Activated T-helper 1 cell treated with anti-CD3 and anti-CD28 coated beads, Interleukin-2, amount 50 U/mL, for 16 hours (primary cell): ENCODE measurements at places on chromosomes 5 and 9.

- DNase-seq, result no peak
Observed at GRCh38 chr9:4662989-4663792, 1.1 kb downstream of the PLPP6 start.

GRCh38 chr5:89930591-89931392 lies 478.8 kb downstream of the CETN3 start:
- DNase-seq, result no peak

- no peak for DNase-seq
Observed at GRCh38 chr5:150636391-150637244, 3.8 kb upstream of the SYNPO start.

DNA sequence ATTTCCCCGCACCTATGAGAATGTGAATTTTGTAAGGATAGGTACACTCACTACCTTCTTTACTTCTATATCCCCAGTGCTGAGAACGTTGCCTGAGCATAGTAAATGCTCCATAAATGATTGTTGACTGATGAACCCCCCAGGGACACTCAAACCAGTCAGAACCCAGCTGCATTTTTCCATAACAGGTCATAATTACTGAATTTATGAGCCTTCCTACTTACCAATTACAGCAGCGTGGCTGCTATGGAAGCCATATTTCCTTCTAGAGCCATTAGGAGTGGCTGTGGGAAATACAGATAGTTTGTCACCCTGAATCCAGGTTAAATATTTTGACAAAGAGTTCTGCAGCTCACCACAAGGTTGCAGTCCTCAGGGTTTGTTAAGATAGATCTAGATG lies 135.0 kb downstream of the TAF11L14 start:
- DNase-seq, result no peak

GRCh38 chr9:79671558-79671957 lies 99.8 kb downstream of the TLE4 start:
- no peak for DNase-seq
